ENCODE measurements at places on chromosomes 3 and 15.
A peak's percentile ranks its signal among the peaks of the same experiment; 100 is the strongest.

DNA sequence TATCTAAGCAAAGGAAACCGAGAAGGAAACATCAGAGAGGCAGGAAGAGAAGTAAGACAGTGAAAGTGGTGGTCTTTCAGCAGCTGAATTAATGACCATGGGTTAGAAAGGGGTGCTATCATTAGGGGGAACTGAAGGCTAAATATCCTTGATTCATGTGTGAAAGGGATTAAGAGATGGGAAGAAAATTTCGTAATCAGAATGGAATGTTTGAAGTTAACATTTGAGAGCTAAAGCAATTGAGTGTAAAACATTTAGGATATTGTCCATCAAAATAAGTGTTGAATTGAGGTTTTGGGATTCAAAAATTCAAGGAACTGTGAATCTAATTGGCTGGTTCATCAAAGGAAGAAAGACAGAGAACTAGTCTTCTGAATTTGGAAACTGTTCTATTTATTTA is 4.1 kb upstream of the ECT2 start:
- no peak for DNase-seq
- no peaks in the 10 kb centered on the region for H3K36me3 ChIP-seq
- H3K4me3 ChIP-seq = no peak overlapping the region
- H3K27me3 ChIP-seq = peaks cover 3% of the 10 kb centered on the region

- peak overlapping the region; percentile 91 for H3K4me3 ChIP-seq
- H3K27me3 ChIP-seq = no peaks in the 10 kb centered on the region
- H3K4me1 ChIP-seq = peaks cover 30% of the 10 kb centered on the region
These were observed 1.0 kb downstream of the ULK3 start for GRCh38 chr15:74841891-74842373.

DNA sequence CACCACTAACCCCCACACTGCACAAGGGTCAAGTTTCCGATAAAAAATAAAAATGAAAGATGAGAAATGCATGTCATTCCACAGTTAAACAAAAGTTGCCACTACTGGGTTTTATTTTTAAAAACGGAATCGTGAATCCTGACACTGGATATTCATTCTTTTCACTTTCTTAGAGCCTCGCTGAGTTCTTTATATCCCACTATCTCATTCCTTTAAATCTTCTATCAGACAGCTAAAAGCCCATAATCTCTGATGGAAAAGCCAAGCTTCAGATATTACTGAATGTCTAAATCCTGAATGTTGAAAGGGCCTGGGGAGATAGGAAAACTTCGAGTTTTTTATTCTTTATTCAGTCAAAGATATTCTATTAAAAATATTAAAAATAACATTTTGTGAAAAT is 11.7 kb downstream of the RIOX2 start:
- H3K27me3 ChIP-seq = no peaks in the 10 kb centered on the region
- H3K4me3 ChIP-seq = no peak overlapping the region
- H3K27ac ChIP-seq = no peak overlapping the region
- DNase-seq = no peak
- peaks cover 4% of the 10 kb centered on the region for H3K36me3 ChIP-seq
- H3K4me1 ChIP-seq = peaks cover 35% of the 10 kb centered on the region

GRCh38 chr3:71057526-71057894 is 526.0 kb downstream of the FOXP1 start:
- DNase-seq = no peak
- H3K4me1 ChIP-seq = peaks cover 50% of the 10 kb centered on the region
- H3K27ac ChIP-seq = peak overlapping the region; percentile 93
- no peaks in the 10 kb centered on the region for H3K27me3 ChIP-seq
- peak overlapping the region; percentile 67 for H3K4me3 ChIP-seq

GRCh38 chr15:51382787-51383186 is 41.3 kb downstream of the GLDN start:
- no peak overlapping the region for H3K27ac ChIP-seq
- no peaks in the 10 kb centered on the region for H3K4me1 ChIP-seq
- no peak for DNase-seq
- H3K36me3 ChIP-seq = no peaks in the 10 kb centered on the region
- peaks cover 52% of the 10 kb centered on the region for H3K27me3 ChIP-seq

DNA sequence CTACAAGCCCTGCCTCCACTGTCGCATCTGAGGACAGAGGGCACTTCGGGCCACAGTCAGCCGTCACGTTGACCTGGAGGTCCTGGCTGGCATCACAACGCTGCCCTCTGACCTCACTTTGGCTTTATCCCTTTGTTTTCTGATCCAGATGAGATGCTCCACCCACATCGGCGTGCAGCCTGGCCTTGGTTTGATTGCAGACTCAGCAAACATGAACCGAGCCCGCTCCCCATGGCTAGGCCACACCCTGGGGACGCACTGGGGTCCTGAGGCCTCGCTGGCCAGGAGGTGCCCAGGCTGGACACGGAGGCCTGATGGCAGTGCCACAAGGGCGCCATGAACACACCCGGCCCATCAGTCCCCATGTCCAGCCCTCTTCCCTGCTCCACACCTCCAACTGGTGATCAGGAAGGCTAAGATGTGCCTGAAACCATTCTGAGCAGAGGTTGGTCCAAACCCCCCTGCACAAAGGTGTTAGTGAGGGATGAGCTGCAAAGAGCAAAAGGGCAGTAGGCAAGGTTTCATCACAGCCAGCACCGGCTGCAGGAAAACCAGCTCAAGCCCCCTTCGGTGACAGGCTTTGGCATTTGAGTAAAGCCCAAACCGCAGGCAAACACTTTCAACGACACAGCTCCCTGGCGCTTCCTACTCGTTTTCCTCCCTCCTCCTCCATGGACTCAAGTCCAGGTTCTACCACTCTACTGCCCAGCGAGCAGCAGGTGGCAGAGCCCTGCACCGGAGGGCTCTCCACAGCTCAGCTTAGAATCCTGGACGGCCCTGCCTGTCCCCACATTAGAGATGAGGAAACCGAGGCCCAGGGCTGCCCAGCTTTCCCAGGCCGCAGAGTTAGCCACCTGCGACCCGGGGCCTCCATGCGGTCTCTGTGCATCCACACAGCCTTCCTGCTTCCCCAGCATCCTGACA is 165.8 kb downstream of the NUP210 start:
- H3K27me3 ChIP-seq = no peaks in the 10 kb centered on the region
- no peaks in the 10 kb centered on the region for H3K4me1 ChIP-seq
- H3K27ac ChIP-seq = no peak overlapping the region
- H3K36me3 ChIP-seq = no peaks in the 10 kb centered on the region
- H3K4me3 ChIP-seq = no peak overlapping the region

DNA sequence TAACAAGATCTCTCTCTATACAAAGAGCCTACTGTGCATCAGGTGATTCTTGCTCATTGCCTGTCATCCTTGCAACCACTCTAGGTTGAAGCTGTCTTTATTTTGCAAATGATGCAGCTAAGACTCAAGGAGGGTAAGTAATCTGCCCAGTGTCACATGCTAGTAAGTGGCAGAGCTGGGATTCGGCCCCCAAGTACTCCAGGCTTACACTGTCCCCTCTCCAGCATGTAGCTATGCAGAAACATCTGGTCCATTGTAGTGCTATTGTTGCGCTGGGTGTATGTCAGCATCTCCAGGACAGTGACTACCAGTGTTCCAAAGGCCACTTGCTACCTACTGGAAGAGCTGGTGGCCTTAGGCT is 248.9 kb downstream of the SLCO3A1 start:
- DNase-seq = no peak
- H3K36me3 ChIP-seq = peaks cover 7% of the 10 kb centered on the region
- no peak overlapping the region for H3K27ac ChIP-seq
- H3K27me3 ChIP-seq = no peaks in the 10 kb centered on the region
- no peak overlapping the region for H3K4me3 ChIP-seq
- H3K4me1 ChIP-seq = peaks cover 24% of the 10 kb centered on the region

GRCh38 chr3:193942516-193943055 is 193.4 kb upstream of the HES1 start:
- no peak overlapping the region for H3K4me3 ChIP-seq
- no peak overlapping the region for H3K27ac ChIP-seq
- DNase-seq = no peak
- H3K4me1 ChIP-seq = no peaks in the 10 kb centered on the region
- no peaks in the 10 kb centered on the region for H3K36me3 ChIP-seq

DNA sequence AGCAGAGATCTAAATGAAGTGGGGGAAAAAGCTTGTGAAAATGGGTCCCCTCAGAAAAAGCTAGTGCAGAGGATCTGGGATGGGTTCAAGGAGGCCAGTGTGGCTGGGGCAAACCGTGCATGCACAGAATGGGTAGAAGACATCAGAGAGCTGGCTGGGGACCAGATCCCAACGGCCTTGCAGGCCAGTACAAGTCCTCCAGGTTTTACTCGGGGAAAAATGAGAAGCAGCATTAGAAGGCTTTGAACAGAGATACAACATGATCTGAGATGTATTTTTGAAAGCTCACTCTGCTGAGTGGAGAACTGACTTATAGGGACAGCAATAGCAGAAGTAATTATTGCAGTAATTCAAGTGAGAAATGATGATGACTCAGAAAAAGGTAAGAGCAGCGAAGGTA is 114.5 kb downstream of the HERC1 start:
- peaks cover 6% of the 10 kb centered on the region for H3K36me3 ChIP-seq
- H3K4me1 ChIP-seq = no peaks in the 10 kb centered on the region
- no peak overlapping the region for H3K4me3 ChIP-seq
- no peak for DNase-seq
- peak overlapping the region; percentile 79 for H3K27ac ChIP-seq

GRCh38 chr3:25294169-25294805 is 133.8 kb upstream of the RARB start:
- H3K36me3 ChIP-seq = no peaks in the 10 kb centered on the region
- no peaks in the 10 kb centered on the region for H3K27me3 ChIP-seq
- H3K27ac ChIP-seq = no peak overlapping the region
- no peaks in the 10 kb centered on the region for H3K4me1 ChIP-seq
- no peak for DNase-seq

- H3K4me1 ChIP-seq = no peaks in the 10 kb centered on the region
- peaks cover 47% of the 10 kb centered on the region for H3K27me3 ChIP-seq
- no peak overlapping the region for H3K27ac ChIP-seq
- DNase-seq = no peak
- no peak overlapping the region for H3K4me3 ChIP-seq
These were observed 3.1 kb downstream of the CFAP100 start for GRCh38 chr3:126397610-126398422.

DNA sequence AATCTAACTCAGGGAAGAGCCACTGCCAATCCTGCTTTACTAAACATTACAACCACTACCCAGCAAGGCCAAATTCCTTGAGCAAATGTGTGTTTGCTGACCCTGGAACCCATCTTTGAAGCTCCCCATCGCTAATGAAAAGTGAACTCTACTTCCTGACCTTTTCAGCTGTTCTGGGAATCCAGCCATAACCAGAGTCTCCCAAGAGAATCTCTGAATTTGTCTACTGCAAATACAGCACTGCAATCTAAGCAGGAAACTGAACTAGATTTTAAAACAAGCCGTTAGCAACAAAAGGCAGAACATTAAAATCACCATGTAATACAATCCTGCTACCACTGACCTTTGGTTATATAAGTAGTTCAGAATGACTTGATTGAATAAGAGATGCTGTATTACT is 309.2 kb downstream of the MAGI1 start:
- H3K27me3 ChIP-seq = peaks cover 3% of the 10 kb centered on the region
- H3K27ac ChIP-seq = no peak overlapping the region
- H3K4me1 ChIP-seq = peaks cover 4% of the 10 kb centered on the region
- no peak for DNase-seq
- H3K4me3 ChIP-seq = no peak overlapping the region
- H3K36me3 ChIP-seq = no peaks in the 10 kb centered on the region

GRCh38 chr3:195117978-195118581 is 152.9 kb downstream of the XXYLT1 start:
- no peak for DNase-seq
- no peak overlapping the region for H3K4me3 ChIP-seq
- no peaks in the 10 kb centered on the region for H3K27me3 ChIP-seq

DNA sequence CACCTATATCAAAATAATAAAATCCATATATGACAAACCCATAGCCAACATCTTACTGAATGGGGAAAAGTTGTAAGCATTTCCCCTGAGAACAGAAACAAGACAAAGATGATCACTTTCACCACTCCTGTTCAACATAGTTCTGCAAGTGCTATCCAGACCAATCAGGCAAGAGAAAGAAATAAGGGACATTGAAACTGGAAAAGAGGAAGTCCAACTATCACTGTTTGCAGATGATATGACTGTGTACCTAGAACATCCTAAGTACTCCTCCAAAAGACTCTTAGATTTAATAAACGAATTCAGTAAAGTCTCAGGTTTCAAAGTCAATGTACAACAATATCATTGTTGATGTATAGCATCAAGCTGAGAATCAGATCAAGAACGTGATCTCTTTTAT is 35.6 kb upstream of the FGF7 start:
- peaks cover 1% of the 10 kb centered on the region for H3K27me3 ChIP-seq
- no peak overlapping the region for H3K27ac ChIP-seq
- no peaks in the 10 kb centered on the region for H3K4me1 ChIP-seq
- no peak overlapping the region for H3K4me3 ChIP-seq

DNA sequence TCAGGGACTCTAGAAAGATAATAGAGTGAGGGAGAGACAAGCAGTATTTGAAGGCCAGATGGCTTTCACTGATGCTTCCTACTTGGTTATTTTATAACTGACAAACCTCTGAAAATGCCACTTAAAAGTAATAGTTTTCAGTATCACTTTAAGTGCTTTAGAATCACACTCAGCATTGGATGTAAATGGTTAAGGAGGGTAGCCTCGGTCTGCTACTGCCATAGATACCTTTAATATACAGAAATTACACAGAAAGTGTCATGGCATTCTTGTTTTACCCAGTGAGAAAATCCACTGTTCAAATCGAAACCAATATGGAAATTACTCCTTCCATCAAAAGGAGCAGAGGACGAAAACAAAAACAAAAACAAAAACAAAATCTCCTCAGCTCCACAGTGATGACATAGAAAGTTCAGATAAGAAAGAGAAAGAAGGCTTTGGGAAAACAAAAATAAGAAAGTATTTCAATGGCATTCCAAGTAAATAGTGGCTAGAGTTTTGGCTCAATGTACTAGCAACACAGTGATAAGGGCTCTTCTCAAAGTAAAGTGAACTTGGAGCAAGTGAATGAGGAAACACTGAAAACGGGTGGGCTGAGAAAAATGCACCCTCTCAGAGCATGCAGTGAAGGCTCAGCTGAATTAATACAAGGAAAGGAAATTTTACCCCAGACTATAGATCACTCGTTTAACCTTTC is 43.2 kb upstream of the CD47 start:
- peak overlapping the region; percentile 27 for H3K4me3 ChIP-seq
- no peaks in the 10 kb centered on the region for H3K27me3 ChIP-seq
- peaks cover 70% of the 10 kb centered on the region for H3K4me1 ChIP-seq
- DNase-seq = no peak

GRCh38 chr15:39860200-39860599 is 59.9 kb downstream of the GPR176 start:
- DNase-seq = no peak
- H3K4me3 ChIP-seq = no peak overlapping the region
- no peak overlapping the region for H3K27ac ChIP-seq
- peaks cover 12% of the 10 kb centered on the region for H3K27me3 ChIP-seq
- H3K4me1 ChIP-seq = no peaks in the 10 kb centered on the region

GRCh38 chr3:119585208-119585607 is 5.9 kb downstream of the ADPRH start:
- H3K27ac ChIP-seq = no peak overlapping the region
- no peak overlapping the region for H3K4me3 ChIP-seq
- no peaks in the 10 kb centered on the region for H3K36me3 ChIP-seq
- H3K4me1 ChIP-seq = peaks cover 6% of the 10 kb centered on the region
- no peak for DNase-seq

All from naive thymus-derived CD8-positive, alpha-beta T cell (primary cell).